ENCODE measurements at places on chromosomes 4 and X.

DNA sequence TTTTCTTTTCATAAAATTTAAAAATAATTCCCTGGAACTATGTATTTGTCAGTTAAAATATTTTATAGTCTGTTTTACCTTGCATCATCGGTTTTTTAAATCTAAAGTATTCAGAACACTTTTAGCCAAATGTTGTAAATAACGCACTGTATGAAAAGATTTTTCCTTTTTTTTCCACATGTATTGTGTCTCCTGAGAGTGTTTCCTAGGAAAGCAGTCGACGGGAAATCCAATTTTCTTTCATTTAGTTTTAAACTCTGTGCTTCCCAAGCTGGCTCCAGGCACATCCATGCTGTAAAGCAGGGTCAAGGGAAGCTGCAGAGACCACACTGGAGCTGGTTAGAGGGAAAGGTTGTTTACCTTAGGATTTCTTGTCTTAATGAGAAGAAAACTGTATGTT lies 1724.3 kb upstream of the TENM3 start:
- DNase-seq = no peak

DNA sequence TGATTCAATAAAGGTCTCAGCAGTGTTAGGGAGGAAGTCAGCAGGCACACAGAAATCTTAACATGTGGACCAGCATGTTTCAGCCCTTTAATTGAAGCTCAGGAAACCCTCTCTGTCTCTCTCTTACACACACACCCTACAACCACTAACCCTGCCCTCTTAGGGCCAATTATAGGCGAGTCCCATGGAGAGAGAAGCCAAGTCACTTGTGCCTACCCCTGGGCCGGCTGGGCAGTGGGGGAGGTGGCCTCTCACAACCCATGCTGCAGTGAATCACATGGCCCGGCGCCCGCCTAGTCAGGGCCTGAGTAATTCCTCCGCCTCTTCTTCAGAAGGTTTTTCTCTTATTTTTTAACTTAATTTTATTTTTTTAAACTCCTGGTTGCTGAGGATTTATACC lies 3.7 kb downstream of the FGD1 start:
- no peak for DNase-seq

- no peak for DNase-seq
These were observed 63.7 kb upstream of the CD99 start for GRCh38 chrX:2627272-2627867.

DNA sequence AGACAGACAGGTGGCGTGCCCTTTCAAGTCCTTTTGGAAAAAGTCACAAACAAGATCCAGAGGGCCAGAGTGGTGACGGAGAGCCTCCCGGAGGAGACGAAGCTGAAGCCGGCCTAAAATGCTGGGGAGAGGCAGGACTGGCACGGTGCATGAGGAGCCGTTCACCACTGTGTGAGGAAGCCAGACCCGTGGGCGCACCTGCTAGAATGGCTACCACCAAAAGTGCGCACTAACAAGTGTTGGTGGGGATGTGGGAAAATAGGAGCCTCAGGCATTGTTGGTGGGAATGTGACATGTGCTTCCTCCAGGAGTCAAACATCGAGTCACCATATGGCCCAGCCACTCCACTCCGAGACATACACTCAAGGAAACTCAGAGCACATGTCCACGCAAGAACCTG lies 67.4 kb upstream of the HELT start:
- no peak for DNase-seq

DNA sequence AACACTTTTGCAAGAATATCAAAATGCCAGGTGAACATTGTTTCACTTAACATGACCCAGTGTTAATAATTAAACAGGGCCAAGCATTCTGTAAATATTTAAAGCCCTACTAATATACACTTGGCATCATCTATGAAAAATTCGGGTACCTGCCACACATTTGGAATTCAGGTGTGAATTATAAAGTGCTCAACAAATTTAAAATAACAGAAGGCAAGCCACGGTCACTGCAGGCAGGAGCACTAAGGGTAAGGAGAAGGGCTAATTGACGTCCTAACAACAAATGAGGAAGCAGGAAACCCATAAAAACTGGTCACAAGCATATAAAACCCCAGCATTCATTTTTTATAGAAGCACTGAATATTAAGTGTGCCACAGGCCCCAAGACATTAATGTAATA lies 43.8 kb upstream of the CPEB2 start:
- no peak for DNase-seq

DNA sequence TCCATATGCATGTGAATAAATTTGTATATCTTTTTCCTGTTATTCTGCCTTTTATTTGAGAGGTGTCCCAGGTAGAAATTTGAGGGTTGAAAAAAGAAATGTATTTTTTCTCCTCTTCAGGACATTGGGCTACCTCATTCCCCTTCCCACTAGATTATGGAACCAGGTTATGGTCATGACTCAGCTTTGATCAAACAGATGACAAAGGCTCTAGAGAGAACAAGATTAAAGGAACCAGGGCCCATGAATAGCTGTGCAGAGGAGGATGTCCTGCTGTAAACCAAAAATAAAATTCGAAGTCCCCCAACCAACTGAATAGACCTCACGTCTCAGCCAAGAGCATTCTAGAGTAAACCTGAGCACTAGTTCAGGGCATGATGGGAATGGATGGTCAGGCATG lies 313.2 kb downstream of the RAPGEF2 start:
- no peak for DNase-seq

Data from putamen (tissue), 1 donor.